ENCODE measurements at places on chromosomes 2 and 18.
A peak's percentile ranks its signal among the peaks of the same experiment; 100 is the strongest.

DNA sequence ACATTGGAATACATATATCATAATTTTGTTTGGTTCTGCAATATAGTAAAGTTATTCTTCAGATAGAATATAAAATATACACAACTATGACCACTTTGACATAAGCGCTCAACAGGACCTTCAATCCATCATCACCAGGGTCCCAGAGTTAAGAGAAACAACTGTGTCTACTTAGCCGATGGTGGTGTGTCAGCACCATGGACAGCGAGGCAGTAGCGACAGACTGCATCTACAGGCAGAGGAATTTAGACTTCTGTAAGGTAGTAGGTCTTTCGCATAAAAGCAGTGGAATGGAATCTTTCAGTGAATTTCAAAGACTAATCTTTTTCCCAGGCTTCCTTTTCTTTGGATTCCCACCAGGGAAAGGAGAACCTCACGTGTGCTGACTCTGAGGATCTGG is 20.5 kb upstream of the LRPPRC start:
- no peak for DNase-seq

GRCh38 chr2:164439885-164440284 is 181.4 kb downstream of the GRB14 start:
- DNase-seq: no peak

DNA sequence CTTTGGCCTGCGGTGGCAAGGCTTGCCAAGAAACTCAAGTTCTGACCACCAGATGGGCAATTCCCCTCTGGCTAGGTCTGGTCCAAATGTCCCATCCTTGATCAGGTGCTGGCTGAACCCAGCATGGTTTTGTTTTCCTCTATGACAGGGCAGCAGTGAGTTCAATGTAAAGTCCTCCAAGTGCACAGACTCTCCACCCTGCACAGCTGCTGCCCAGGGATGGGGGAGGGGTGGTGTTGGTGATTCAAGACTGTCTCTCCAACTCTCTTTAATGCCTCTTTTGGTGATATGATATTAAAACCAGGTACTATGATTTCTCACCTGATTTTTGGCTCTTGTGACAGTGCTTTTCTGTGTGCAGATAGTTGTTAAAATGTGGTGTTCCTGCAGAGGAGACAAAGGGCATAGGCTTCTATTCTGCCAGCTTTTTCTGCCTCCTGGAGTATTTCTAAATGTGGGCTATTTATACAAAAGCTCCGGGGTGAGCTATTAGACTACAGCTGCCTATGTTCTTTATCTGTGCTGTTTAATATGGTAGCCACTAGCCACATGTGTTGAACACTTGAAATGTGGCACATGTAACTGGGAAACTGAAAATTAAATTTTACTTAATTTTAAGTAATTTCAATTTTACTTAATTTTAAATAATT is 64.0 kb upstream of the STK39 start:
- peak; percentile 79 for DNase-seq

DNA sequence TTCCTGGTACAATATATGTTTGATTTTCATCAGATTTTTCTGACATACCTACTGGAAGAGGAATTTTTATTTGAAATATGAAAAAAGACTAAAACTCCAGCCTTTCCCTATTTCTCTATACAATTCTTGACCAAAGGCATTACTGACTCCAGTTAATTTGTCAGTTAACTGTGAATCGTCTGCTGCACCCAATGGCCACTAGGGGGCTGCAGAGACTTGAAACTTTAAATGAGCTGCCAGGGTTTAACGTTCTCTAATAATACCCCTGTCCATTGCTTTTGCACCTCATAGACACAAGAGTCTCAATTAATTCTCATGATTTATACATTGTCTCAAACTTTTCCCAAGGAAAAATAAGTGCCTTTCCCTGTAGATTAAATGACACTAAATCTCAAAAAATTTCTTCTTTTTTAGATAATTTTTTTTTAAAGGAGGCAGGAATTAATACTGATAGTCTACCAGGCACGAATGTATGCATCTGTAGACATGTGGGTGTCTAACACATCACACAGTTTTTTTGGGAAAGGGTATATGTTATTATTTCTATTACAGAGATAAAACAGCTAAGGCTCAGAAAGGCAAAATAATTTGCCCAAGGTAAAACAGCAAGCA is 1.8 kb upstream of the ALK start:
- peak; percentile 30 for DNase-seq

DNA sequence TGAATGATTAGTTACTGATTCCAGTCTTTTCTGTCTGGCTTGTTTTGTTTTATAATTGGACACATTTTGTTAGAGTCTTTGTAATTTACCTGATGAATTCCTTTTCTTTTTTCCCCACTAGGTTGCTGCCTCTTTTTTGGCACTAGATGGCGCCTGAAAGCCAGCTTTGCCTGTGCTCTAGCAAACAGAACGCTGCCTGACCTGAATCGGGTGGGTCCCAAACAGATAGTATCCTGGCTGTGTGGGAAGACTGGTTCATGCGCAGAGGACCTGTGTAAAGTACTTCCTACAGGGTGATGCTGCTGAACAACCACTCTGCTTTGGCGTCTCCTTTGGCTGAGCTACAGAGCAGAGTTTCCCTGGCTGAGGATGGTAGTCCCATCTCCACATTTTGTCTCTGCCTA is 288.2 kb downstream of the IKZF2 start:
- no peak for DNase-seq
